Muscle of back (tissue), 13 donors: ENCODE measurements at places on chromosomes 7 and 10.

- DNase-seq: no peak
These were observed 176.2 kb upstream of the SHH start for GRCh38 chr7:155988416-155988815.

DNA sequence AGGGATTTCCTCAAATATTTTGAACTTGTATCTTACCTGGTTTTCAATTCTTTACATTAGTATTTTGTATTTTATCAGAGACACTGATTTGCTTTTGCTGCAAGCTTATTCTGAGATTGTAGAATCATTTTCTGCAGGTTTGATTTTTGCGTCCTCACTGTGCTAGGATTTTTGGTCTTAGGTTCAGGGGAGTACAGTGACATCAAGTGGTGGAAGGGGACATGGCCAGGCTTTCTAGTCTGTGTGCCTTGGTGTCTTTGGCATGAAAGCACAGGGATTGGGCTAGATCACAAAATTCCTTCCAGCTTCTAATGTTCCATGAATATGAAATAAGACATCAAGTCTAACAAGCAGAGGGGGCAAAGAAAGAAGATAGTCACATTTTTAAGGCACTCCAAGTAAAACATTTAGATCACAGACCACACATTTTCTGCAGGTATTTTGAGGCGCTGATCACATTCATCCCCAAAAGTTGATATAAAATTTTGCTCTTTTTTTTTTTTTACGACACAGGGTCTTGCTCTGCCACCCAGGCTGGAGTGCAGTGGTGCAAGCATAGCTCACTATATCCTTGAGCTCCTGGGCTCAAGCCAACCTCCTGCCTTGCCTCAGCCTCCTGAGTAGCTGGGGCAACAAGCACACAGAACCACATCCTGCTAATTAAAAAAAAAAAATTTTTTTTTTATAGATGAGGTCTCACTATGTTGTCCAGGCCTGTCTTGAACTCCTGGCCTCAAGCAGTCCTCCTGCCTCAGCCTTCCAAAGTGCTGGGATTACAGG lies 124.4 kb downstream of the PON1 start:
- peak; percentile 77 for DNase-seq

DNA sequence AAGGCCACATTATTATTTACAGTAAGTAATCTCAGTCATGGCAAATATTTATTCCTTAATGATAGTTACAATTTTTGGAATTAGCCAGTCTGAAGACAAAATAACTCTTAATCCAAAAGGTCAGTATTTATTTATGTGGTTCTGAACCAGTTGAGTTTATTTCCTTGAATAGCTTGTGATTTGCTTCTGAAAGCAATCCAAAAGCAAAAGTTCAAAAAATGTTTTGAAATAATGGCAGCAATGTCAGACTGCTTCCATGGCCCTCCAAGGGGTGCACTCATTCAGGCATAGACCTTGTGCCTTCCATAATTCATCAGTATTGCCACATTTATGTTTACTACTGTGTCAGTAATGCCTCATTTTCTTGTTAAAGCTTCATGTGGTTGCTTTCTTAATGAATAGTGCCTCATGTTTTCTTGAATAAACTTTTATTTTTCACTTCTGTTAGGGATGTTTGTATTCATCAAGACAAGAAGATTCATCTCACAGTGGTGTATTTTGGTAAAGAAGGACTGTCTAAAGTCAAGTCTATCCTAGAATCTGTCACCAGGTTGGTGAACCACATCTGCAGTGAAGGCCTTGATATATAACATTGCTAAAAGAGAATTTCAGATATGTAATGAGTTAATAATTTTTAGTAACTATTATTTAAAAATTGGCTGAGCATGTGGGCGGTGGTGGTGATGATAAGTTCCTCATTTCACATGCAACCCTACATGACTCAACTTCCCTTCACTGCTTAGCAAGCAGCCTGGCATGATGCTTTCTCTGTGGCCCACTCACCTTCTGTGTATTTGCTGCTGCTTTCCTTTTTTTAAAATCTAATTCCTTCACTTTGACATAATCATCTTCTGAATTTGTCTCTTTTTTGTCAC lies 22.0 kb downstream of the CSGALNACT2 start:
- DNase-seq: no peak

DNA sequence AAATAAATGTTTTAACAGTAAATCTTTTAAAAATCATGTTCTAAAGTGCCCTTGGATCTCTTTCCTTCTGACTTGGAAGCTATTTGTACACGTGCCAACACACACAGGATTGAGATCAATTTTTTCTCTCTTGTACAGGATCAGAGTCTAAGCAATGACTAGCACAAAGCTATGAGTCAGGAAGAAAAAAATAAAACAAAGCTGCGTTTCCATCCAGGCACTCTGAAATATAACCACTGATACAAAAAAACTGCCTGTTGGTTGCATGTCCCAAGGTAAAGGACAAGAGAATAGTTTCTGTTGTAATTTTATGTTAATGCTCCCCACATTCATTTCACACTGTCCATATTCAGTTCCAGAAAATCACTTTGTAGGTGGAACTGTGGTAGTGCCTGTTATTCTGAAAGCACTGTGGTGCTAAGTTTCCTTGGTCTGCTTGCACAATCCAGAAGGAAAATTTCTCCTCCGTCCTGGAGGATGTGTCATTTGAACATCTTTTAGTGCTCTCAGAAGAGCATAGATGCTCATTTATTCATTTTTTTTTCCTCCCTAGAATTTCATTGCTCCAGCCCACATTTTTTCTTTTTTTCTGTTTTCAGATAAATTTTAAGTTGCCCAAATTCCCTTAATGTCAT lies 113.4 kb downstream of the PLXDC2 start:
- peak; percentile 70 for DNase-seq

DNA sequence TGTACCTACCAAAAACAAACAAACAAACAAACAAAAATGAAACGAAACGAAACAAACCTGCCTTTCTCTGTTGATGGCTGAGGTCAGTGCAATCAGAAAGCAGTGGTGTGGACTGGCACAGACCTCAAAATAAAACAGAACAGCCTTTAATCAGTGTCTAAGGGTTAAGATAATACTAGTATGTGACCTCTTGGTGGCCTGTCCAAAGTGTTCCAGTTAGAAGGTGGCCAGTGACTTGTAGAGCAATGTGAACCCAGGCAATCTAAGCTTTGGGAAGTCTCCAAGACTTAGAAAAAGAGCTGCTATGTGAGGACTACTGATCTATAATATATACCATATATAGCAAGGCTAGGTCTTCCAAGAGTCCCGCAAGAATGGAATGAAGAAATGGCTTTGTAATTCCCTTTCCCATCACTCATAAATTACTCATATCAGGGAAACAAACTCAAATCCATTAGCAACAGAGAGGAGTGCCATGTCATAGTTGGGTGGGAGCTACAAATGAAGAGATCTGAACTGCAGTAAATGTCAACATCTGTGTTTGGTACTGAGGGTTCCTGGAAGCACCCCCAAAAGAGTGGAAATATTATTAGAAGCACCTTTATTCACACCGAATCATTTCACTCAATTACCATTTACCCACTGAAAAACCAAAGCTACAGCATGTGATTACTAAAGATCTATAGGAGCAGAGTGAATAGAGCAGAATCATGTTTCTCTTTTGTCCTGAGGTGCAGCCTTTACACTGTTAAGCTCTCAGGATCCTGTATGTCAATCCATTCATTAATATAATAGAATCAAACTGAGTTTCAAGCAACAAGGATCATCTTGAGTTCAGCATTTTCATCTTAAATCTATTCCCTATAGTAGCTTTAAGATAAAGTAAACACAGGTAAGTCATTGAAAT lies 28.0 kb downstream of the ABLIM1 start:
- DNase-seq: no peak

GRCh38 chr7:83178066-83178465 lies 15.4 kb upstream of the PCLO start:
- no peak for DNase-seq

DNA sequence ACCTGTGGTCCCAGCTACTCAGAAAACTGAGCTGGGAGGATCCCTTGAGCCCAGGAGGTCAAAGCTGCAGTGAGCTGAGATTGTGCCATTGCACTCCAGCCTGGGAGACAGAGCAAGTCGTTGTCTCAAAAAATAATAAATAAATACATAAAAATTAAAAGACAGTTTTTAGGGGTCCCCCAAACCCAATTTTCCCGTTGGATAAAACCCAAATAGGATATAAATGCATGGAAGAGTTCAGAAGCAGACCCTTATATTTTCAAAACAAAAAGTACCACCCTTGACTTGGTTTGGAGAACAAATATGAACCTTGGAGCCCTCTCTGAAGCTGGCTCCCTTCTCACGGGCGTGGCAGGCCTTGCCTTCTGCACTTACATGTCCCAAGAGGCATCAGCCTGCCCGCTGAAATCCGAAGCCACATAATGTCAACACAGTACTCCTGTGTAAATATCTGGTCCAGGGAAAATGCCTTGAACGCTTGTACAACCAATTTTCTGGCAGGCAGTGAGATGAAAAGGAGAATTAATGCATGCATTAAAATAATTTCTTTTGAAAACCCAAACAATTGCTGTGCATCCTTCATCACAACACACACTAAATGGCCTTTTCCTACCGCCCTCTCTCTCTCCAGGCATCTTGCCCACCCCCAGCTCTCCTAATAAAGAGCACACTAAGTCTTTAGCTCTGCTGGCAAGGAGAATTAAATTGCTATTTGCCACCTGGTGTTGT lies 46.4 kb upstream of the PARD3 start:
- DNase-seq: no peak

GRCh38 chr10:61286686-61287085 lies 166.5 kb downstream of the TMEM26 start:
- no peak for DNase-seq

DNA sequence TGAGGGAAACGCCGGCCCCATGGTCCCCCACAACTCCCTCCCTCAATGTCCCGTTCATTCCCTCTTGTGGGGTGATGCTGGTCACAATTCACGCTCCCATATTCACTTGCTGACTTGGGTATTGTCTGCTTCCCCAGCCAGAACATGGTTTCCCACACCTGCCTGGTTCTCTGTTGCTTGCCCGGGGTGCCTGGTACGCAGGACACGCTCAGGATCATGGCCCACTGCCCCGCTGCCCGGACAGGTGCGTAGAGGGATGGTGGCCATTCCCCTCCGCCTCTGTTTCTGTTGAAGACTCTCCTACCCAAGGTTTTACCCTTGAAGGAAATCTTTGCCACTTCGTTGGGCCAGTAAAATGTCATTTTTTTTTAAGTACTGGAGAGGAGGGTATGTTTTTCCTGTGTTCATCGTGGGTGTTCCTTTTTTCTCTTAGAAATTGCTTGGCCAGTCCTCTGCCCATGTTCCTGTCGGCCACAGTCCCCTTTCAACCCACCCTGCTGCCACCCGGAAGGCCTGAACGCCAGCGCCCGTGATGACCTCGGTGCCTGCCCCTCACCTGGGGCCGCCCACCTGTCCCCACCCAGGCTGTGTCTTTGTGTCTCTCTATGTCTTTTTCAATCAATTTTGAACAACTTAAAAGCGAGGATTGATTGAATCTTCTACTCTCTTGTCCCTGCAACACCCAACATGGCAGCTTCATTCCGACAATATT lies 38.2 kb downstream of the FOXL3 start:
- no peak for DNase-seq

DNA sequence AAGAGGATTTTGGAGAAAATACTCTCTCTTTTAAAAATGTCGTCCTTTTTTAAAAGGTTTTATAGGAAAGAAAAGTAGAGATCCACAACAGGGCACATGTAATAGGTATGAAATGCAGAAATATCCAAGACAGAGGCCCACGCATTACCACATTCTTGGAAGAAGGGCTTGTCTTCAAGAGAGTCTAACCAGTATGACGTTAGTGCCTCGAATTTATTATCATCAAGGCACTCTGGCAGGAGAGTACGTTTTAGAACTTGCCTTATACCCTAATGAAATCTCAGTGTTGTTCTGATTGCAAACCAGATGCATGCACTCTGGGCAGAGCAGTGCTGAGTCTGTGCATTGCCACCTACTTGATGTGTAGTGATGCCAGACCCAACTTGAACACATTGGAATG lies 342.6 kb upstream of the NFE2L3 start:
- DNase-seq: no peak

- DNase-seq: no peak
These were observed 2.8 kb downstream of the KCTD7 start for GRCh38 chr7:66631471-66631870.

- DNase-seq: no peak
These were observed 23.2 kb upstream of the MALSU1 start for GRCh38 chr7:23275912-23276311.

GRCh38 chr7:12257582-12257981 lies 46.5 kb downstream of the TMEM106B start:
- peak; percentile 10 for DNase-seq

GRCh38 chr10:92142949-92143348 lies 147.9 kb downstream of the CPEB3 start:
- DNase-seq: peak; percentile 28

- no peak for DNase-seq
These were observed 65.6 kb upstream of the LRRC18 start for GRCh38 chr10:49005270-49005669.

GRCh38 chr10:3693022-3693697 lies 91.8 kb downstream of the KLF6 start:
- no peak for DNase-seq

- peak; percentile 22 for DNase-seq
These were observed at the start of gene ARMC3 for GRCh38 chr10:22927661-22928403. ARMC3 (plus strand) TSS chr10:22928053; CDS start chr10:22931997, 3,944 bp downstream.

DNA sequence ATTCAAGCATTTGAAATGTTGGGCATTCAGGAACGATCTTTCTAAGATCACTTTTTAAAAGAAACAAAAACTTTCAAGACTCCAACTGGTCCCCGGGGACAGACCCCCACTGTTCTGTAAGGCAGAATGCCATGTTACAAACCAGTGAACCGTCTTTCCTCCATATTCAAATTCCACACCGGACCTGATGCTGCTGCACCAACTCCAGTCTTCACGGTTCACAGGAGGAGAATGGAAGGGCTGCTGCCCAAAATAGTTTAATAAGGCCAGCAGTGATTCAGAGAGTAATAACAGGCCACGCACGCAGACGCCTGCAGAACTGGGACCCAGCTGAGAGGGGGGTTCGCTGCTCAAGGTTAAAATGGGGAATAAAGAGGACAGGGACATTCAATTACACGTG lies 47.2 kb downstream of the OSBPL3 start:
- no peak for DNase-seq

GRCh38 chr7:35263396-35263795 lies 9.5 kb upstream of the TBX20 start:
- DNase-seq: no peak

DNA sequence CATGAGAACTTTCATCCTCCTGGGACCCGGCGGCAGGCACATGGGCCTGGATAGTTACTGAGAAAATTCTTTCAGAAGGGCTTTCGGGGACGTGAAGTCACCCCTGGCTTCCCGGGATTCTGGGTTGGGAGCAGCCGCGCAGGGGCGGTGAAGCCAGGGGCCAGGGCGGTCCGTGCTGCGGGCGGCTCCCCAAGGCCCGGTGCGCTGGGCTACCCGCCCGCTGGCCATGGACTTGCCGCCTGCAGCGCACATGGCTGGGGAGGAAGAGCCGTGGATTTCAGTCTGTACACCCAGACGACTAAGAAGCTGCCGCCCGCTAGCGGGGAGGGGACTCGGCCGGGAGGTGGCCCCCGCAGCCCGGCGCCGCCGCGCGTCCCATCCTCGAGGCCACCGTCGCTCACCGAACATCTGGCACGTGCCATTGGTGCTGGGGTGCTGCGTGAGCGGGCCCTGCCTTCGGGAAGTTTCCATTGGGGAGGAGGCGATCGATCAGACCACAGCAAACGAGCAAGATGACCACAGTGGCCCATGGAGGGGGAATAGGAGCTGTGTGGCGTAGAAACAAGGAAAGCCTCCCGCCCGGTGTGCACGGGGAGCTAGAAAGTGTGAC lies 64.5 kb downstream of the TMEM209 start:
- no peak for DNase-seq

GRCh38 chr7:22499044-22499443 lies 944 bp downstream of the STEAP1B start:
- DNase-seq: no peak
